ENCODE measurements at places on chromosomes 12 and 14.

DNA sequence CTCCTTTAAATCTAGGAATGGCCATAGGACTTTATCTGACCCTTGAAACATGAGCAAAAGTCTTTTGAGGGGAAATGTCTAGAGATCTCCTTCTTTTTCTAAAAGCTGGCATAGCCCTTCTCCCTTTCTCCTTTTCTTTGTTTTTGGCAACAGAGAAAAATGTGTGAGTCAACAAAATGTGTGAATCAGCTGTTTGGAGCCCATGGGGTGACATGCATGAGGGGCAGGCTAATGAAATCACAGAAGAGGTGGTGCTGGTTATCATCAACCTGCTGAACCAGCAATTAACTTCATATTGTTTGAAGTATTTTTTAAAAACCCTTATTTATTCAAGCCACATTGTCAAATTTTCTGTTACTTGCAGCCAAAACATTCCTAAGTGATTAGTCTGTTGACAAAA is 132.3 kb downstream of the CCDC59 start:
- DNase-seq, result no peak

DNA sequence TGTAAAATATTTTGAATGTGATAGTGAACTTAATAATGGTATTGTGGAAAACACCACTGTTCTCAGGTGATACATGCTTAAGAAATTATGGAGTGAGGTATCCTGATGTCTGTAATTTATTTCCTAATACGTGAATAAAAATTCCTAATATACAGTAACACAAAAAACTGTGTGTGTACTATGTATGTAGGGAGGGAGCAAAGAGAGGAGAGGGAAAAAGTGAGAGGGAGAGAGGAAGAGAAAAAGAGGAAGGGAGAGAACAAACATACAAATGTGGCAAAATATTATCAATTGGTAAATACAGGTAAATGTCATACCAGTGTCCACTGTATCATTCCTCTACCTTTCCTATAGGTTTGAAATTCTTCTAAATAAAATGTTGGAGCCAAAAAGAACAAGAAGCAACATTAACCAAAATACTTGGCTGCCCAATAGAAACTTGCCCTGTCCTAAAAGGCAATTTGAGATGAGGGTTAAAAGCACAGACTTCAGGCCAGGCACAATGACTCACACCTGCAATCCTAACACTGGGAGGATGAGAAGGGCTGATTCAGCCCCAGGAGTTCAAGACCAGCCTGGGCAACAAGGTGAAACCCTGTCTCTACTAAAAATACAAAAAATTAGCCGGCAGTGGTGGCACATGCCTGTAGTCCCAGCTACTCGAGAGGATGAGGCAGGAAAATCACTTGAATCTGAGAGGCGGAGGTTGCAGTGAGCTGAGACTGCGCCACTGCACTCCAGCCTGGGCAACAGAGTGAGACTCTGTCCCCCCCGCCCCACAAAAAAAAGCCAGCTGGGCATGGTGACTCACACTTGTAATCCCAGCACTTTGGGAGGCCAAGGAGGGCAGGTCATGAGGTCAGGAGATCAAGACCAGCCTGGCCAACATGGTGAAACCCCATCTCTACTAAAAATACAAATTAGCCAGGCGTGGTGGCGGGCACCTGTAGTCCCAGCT is 14.5 kb downstream of the R3HDM2 start:
- DNase-seq, result no peak

DNA sequence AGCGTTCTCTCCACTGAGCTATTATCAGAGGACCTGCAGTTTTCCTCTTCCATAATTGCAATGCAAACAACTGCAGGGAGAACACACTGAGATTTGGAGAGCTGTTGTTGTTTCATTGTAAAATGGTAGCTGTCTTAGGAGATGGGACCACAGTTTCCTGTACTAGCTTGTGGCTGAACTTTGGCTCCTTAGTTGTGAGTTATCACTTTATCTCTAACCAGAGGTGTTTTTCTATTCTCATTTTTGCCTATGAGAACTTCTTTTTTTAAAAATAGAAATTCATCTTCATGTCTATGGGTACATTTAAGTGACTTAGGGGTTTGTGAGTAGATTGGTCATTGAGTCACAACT is 216.5 kb downstream of the SLC38A4 start:
- DNase-seq, result no peak

- no peak for DNase-seq
Observed at GRCh38 chr14:69848903-69849391, 30.3 kb upstream of the SMOC1 start.

DNA sequence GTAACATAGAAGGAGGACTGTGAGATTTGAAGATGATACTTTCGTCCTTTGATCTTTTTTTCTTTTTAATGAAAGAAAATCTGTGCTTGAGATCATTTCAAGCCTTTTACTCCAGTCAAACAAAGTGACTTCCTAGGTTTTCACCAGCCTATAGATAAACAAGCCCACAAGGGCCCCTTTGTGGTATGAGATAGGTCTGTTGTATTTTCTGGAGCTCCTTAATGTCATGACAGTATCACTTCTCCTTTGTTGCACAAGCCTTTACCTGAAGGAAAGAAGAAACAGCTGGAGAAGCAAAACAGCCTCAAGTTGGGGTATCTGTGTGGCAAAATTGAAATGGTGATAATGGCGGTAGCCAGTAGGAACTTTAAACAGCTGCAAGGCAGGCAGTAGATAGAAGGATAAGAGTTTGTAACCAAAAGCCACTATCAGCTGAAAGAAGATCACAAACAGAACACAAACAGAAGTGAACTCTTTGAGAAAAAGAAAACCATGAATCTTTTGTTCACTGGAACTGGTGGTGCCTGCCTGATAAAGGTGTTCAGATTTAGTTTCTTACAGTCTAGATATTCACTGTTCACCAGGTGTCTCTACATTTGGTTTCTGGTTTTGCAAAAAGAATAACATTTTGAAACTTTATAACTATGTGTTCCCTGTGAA is 96.8 kb downstream of the LGR5 start:
- DNase-seq, result no peak

DNA sequence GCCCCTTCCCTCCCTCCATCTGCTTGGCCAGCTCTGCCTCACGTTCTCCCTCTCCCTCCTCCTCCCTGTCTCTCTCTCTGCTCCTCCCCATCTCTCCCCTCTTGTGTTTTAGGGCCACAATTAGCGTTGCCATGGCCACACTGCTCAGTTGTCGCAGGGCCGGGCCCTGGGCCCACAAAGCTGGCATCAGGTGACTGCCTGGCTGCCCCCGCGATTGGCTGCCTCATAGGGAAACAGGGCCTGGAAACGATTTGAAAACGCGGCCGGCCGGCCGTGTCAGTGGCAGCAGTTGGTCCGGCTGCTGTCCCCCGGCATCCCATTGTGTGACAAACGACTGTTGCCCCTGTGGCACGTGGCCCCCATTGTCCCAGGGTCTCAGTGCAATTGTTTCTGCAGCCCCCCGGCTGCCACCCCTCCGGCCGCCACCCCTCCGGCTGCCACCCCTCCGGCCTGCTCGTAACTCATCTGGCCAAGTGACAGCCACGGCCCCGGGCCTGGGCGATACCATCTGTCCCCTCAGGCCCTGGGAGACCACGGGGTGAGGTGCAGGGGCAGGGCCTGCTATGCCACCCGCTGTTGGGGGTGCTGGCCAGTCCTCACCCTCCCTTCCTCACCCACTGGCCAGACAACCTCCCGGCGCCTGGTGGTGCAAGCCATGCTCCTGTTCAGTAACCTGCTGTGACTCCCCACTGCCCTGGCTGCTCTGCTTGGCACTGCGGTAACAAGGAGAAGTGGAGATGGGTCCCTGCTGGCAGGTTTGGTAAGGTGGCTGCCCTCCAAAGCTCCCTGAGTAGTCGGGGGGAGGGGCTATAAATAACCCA is 17.4 kb downstream of the FOXN4 start:
- no peak for DNase-seq

DNA sequence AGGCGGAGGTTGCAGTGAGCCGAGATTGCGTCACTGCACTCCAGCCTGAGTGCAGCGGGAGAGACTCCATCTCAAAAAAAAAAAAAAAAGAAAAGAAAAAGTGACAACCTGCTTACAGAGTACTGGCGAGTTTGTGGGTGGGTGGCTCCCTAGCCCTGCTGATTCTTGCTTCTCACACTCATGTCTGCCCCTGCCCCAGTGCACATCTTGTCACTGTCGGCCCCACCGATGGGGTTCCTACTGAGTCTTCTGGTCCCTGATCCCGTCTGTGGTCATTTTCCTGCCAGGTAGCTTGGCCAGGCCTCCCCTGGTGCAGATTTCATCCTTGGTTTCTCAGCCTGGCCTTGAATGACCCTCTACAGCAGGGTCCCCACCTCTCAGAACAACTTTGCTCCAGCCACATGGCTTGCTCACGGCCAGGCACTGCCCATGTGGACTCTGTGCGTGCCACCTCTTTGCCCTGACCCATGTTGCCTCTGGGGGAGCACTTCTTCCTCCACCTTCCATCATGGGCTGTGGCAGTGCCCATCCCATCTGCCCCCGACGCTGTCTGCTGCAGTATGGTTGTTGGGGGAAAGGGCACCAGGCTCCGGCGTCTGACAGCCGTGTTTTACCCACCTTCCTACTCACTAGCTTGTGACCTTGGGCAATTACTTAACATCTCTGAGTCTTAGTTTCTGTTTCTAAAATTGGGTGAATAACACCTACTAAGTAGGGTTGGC is 2.1 kb upstream of the PTPN6 start:
- peak; percentile 67 for DNase-seq

DNA sequence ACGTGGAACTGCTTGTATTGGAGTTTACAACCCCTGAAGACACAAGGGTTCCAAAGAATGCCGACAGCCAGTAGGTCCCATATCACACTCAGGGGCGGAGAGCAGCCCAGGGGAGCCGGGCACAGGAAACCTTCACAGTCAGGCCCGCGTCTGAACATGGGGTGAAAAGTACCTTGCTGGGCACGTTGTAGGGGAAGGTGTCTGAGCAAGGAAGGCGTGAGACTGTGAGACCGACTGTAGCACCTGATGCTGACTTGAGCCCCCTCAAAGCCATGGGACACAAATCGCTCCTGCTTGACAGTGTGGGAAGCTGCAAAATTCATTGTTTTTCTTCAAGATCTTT is 14.7 kb downstream of the RIMBP2 start:
- no peak for DNase-seq

- no peak for DNase-seq
Observed at GRCh38 chr14:58978343-58978742, 210.1 kb upstream of the DAAM1 start.

DNA sequence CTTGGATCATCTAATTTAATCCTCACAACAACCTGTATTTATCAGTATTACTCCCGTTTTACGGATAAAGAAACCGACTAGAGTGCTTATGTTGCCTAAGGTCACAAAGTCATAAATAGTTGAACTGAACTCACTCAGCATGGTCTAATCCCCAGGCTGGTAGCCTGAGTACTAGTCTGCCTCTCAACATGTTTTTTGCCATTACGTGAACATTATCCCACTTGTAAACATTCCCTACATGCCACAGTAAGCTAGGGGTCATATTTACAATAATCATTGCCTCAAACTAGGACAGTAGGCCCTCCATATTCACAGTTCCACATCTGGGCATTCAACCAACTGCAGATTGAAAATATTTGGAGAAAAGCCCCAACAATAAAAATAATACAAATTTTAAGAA is 12.1 kb downstream of the SNRPF start:
- DNase-seq, result no peak

- DNase-seq, result no peak
Observed at GRCh38 chr12:31353750-31354708, 28.1 kb upstream of the SINHCAF start.

GRCh38 chr12:122866379-122866778 is 29.5 kb downstream of the VPS37B start:
- peak; percentile 13 for DNase-seq

All from CD4-positive, alpha-beta T cell treated with Interleukin-15 for 1 hour (primary cell).